Activated CD4-positive, alpha-beta T cell treated with anti-CD3 and anti-CD28 coated beads, Interleukin-2, amount 10 ng/mL, durations not matched to agents 7 days and 5 days (primary cell): ENCODE measurements at places on chromosomes 7 and 10. TPM values are rescaled to one million over a fixed set of nuclear protein-coding genes. Genes with fewer than 3 reads are reported as not detected.

Gene A1CF
- not detected for total RNA-seq

Gene IGF2BP3
- 0.50 TPM for total RNA-seq

Gene ATG9B
- total RNA-seq, result 12.3 TPM

- H3K36me3 ChIP-seq, result peaks cover 2% of the 10 kb centered on the region
- peak overlapping the region; percentile 44 for H3K4me3 ChIP-seq
- H3K4me1 ChIP-seq, result peaks cover 31% of the 10 kb centered on the region
Measured at GRCh38 chr10:102408728-102409603, 9.6 kb downstream of the PSD start.

- no peaks in the 10 kb centered on the region for H3K36me3 ChIP-seq
- H3K27ac ChIP-seq, result no peak overlapping the region
- no peaks in the 10 kb centered on the region for H3K4me1 ChIP-seq
- no peak overlapping the region for H3K4me3 ChIP-seq
Measured at GRCh38 chr10:48255722-48256121, 18.8 kb downstream of the FRMPD2 start.
